DMS53 (cell line): ENCODE measurements at places on chromosomes 3 and 15.

GRCh38 chr15:63231706-63232105 lies 42.3 kb downstream of the RAB8B start:
- DNase-seq, result no peak

- DNase-seq, result no peak
Measured at GRCh38 chr3:134802428-134803050, 7.5 kb downstream of the EPHB1 start.

GRCh38 chr15:59828861-59829260 lies 139.7 kb upstream of the BNIP2 start:
- no peak for DNase-seq

- DNase-seq, result no peak
Measured at GRCh38 chr3:44525060-44525459, 29.9 kb upstream of the ZKSCAN7 start.

- no peak for DNase-seq
Measured at GRCh38 chr15:66848116-66848515, 146.1 kb downstream of the SMAD6 start.

DNA sequence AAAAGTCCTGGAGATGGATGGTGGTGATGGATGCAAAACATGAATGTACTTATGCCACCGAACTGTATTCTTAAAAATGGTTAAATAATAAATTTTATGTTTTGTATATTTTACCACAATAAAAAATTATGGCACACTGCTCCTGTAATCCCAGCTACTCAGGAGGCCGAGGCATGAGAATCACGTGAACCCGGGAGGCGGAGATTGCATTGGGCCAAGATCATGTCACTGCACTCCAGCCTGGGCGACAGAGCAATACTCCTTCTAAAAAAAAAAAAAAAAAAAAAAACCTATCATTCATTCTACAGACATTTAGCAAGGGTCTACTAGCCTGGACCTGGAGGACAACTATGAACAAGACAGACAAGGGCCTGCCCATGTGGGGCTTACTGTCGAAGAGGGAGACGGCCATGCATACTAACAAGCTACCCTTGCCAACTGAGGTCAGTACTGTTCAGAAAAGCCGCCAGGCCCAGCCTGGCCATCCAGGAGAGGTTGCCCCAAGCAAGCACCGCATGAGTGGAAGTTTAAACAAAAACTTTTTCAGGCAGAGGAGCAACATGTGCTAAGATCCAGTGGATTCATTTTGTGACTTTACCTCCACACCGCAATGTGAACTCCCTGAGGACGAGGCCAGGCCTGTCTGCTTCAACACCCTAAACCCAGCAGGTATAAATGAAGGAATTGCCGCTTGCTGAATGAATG lies 2.8 kb upstream of the NEK4 start:
- no peak for DNase-seq

DNA sequence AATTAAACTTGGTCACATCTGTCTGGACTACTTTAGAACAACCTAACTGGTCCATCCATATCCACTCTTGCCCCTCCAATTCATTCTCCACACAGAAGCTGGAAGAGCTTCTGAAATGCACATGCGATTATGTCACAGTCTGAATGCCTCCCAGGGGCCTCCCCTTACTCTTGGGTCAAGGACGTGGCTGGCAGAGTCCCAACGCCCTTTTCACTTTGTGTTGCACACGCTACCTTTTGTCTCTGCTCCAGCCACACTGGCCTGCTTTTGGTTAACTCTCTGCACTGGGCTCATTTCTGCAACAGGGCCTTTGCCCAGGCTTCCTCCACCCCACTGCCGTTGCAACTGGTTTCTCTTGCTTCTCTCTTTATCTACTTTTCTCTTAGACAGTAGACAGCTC lies 245.2 kb downstream of the IL20RB start:
- DNase-seq, result no peak

GRCh38 chr3:93989241-93989640 lies 9.3 kb downstream of the ARL13B start:
- DNase-seq, result no peak

GRCh38 chr3:118055381-118055780 lies 979.3 kb downstream of the IGSF11 start:
- DNase-seq, result no peak

- no peak for DNase-seq
Measured at GRCh38 chr15:25208735-25209134, 230.1 kb downstream of the UBE3A start.

GRCh38 chr3:37601832-37602231 lies 259.8 kb upstream of the CTDSPL start:
- no peak for DNase-seq

DNA sequence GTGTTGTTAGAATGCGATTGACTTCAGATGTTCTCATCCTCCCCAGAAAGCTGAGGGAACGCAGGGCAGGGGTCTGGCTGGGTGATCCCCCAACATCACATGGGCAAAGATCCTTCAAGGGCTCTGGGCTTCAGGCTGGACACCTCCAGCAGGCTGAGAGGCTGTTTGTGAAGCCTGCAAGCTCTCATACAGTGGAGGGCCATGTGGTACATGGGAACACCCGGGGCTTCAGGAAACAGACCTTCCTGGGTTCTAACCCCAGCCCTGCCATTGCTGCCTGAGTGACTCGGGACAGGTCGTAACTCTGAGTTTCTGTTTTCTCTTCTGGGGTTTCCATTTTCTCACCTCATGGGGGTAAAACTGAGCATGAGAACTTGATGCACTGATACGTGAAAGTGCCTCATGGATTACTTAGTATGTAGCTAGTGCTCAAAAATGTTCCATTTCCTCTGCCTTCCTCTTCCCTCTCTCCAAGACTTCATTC lies 81.2 kb downstream of the TLE3 start:
- DNase-seq, result no peak

DNA sequence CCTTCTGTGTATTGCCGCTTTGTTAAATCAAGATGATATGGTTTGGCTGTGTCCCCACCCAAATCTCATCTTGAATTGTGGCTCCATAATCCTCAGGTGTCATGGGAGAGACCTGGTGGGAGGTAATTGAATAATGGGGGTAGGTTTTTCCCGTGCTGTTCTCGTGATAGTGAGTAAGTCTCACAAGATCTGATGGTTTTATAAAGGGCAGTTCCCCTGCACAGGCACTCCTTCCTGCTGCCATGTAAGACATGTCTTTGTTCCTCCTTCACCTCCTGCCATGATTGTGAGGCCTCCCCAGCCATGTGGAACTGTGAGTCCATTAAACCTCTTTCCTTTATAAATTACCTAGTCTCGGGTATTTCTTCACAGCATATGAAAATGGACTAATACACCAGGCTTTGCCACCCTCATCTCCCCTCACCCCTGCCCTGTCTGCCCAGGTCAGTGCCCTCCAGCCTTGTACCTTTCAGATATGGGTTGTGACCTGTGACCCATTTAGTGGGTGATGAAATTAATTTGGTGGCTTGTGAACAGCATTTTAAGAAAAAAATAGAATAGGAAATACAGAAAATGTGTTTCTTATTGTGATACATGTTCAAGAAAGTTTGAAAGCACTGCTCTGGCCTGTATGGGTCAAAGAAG lies 56.1 kb upstream of the MCF2L2 start:
- no peak for DNase-seq

DNA sequence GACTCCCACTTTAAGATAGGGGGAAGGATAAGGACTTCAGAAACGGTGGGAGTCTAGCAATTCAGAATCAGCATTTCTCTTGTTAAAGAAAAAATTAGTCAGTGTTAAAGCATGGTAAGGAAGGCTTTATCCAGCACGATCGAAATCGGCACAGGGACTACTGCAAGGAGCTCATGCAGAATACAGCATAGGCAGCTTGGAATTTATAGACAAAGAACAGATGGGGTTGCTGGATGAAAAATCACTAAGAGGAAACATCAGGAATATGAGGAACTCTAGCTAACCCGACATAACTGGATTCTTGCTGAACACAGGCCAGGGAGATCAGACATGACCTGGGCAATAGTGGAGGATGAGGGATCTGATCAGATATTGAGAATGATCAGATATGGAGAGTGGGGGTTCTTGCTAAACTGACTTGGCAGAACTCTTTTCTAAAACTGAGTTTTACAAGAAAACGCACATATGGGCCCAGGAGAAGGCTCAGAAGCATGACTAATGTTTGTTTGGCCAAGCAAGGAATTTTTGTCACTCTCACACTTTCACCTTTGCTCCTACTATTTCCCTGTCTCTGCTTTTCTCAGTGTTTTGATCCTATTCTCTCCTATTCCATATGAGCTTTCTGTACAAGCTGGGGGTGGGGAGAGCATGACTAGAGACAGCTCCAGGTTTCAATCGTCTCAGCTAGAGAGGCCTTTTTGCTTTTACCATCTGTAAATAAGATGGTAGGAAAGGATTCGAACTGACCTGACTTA lies 3.9 kb upstream of the PLCH1 start:
- peak; percentile 29 for DNase-seq

GRCh38 chr15:54277834-54278233 lies 299.6 kb downstream of the UNC13C start:
- no peak for DNase-seq

GRCh38 chr15:79051029-79051428 lies 39.6 kb downstream of the RASGRF1 start:
- no peak for DNase-seq

GRCh38 chr15:98899272-98900021 lies 108.1 kb downstream of the PGPEP1L start:
- no peak for DNase-seq

DNA sequence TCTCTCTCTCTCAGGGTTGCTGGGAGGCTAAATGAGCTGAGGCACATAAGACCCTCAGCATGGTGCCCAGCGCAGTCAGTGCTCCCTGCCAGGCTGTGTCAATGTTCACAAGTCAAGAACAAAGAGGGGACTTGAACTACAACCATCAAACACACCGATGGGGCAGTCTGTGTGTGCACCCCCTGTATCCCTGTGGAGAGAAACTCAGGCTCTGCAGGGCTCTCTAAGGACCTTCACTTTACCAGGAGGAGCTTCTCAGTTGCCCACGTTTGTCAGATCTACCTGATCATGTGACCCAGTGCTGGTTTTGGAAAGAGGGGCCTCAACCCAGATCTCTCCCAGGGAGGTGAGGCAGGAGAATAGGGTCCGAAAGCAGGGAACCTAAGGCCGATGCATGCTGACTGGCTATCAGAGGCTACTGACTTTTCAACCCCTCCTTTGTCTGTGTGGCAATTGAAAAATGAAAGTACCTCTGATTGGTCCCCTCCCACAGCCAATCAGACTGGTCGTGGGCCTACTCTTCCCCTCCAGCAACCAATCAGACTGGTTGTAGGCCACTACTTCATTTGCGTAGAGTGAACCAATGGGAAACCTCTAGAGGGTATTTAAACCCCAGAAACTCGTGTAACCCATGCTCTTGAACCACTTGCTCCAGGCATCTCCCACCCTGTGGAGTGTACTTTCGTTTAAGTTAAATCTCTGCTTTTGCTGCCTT lies 34.0 kb downstream of the RHCG start:
- DNase-seq, result peak; percentile 5

- no peak for DNase-seq
Measured at GRCh38 chr15:56228854-56229253, 14.8 kb downstream of the RFX7 start.

- peak; percentile 1 for DNase-seq
Measured at GRCh38 chr3:4981294-4981664, 2.0 kb downstream of the BHLHE40 start.

DNA sequence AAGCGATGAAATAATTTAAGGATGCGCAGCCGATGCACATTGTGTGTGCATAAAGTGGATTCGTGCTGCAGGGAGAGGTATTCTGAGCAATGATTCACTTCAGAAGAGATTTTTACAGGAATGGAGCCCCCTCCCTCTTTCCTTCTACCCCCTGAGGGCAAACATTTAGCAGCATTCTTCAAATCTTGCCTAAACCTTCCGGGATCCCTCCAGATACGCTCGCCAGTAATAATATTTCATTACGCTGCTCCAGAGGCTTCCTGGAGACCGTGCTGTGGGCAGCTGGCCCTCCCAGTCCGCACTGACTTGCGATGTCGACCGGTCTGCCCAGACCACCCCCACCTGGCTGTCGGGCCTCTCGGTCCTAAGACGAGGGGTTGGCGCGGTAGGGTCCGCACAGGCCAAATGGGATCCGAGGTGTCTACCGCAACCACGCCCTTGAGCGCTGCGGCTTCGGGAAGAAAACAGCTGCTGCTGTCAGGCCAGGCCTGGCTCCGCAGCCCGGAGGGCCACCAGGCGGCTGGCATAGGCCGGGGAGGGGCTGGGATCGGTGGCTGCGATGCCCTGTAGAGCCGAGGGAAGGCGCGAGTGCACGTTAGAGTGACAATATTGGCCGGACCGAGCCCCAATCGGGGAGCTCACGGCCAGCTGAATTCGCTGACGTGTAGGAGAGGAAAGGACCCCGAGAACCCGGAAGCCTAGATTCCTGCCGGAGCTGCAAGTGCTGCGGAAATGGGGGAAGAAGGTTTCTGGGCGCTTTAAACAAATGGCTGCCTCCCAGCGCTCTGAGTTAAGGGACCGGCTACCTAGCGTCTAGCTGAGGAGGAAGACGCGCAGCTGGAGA lies 14.3 kb downstream of the ZIC4 start:
- DNase-seq, result peak; percentile 94

GRCh38 chr3:132573797-132574211 lies 23.3 kb upstream of the ACKR4 start:
- no peak for DNase-seq

DNA sequence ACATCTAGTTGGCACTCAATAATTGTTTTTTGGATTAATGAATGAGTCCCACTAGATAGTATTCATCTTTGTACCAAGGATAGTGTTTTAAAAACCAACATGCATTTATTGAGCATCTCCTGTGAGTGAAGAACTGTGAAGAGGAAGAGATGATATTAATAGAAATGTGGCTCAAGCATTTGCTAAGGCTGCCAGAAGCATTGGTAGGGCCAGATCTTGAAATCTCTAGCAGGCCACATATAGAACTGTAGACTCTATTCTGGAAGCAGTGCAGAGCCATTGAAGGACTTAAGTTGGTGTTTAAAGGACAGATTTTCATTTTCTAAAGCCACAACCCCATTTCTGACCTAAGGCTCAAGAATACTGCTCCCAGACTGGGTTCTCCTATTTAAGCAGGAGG lies 99.0 kb downstream of the NEK11 start:
- DNase-seq, result no peak

DNA sequence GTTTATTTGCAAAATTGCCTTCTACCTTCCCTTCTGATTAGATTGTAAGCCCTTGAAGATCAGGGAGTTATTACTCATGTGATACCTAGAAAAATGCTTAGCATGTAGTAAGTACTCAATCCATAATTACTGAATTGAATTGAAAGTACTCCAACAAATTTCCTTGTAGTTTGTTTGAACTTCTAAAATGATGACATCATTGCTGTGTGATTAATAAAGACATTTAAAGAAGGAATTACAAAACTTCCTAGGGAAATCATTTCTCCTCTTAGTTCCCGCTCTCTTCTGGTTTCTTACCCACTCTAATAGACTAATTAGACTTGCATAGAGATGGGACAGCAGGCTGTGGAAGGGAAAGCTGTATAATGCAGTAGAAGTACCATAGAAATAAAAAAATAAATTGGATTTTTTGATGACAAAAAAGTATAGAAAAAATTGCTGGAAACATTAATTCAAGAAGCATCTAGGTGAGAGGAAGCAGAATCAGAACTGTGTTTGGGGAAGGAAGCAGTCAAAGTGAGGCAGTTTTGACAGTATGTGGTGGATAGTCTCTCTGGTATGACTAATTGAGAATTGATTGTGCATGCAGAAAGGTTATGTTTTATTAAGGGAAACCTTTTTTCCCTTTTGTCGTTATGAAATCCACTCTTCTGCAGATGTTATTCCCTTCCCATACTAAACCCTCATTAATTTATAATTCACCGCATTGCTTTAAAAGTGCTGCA lies 93.0 kb downstream of the ALCAM start:
- DNase-seq, result no peak
